ENCODE measurements at places on chromosomes 12 and 14.

DNA sequence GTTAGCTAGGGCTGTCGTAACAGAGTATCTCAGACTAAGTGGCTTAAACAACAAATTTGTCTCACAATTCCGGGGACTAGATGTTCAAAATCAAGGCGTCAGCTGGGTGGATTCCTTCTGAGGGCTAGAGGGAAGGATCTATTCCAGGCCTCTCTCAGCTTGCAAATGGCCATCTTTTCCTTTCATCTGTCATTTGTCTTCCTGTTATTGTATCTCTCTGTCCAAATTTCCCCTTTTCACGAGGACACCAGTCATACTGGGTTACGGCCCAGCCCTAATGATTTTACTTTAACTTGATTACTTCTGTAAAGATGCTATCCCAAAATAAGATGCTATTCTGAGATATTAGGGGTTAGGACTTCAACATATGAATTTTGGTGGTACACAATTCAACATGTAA, 119.0 kb upstream of the CPSF6 start:
- DNase-seq = no peak

GRCh38 chr14:68042586-68043210, 223.1 kb downstream of the RAD51B start:
- no peak for DNase-seq

GRCh38 chr12:52223406-52224039, 9.5 kb upstream of the KRT7 start:
- no peak for DNase-seq

DNA sequence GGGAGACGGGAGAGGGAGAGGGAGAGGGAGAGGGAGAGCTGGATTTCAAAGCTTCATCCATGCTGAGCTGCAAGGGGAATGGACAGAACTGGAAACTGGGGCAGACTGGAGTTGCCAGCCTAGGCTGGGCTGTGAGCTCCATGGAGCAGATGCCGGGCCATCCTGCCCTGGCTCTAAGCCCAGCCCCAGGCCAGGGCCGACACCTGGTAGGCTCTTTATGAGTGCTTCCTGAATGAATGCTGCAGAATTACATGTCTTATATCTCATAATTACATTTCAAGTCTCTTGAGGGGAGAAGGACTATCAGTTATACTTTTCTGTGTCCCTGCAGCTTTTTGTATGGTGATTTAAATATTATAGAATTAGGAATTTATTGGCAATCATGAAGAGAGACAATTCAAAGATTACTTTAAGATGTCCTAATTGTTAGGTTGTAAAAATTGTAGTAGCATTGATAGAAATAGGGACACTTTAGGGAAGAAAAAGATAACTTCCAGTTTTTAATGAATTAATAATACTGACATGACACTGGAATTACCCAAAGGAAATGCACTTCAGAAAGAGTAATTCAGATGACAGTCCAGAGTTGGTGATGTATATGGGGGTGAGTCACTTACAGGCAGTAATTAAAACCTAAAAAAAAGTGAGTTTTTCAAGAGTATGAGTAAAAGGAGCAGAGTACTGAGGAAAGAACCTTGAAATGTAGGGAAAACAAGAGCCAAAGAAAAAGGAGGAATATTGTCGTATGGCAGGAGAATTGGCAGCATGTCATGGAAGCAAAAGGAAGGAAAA, 29.0 kb downstream of the SCYL2 start:
- no peak for DNase-seq

DNA sequence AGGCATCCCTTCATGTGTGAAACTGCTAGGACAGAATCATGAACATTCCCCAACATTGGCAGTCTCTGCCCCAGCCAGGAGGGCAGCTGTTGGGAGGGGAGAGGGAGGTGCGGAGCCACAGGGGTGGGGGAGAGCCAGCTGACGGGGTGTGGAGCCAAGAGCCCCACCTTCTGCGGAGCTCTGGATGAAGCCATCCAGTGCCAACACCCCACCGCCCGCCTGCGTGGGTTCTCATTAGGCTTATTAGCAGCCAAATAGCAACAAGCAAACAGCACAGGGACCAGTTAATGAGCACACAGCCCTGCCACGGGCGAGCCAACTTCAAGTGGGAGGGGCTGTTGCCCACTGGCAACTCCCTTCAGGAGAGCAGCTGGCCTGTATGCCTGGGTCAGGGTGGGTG, 12.1 kb downstream of the LTBP2 start:
- DNase-seq = no peak

DNA sequence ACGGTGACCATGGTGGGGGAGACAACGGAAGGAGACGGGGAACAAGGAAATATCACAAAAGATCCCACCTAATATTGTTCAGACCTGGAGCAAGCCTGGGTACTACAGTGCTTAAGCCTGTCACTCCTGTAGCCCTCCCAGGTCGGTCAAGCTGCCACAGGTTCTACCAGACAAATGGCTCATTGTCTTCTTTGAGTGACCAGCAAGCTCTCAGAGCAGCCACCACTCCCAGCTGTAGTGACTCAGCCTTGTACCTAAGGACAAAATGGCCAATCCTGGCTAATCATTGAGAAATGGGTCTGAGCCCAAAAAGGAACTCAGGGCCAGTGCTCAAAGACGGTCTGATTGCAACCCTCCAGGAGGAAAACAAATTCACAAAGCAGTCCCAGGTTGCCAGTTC, 238.4 kb upstream of the NOS1 start:
- DNase-seq = no peak

DNA sequence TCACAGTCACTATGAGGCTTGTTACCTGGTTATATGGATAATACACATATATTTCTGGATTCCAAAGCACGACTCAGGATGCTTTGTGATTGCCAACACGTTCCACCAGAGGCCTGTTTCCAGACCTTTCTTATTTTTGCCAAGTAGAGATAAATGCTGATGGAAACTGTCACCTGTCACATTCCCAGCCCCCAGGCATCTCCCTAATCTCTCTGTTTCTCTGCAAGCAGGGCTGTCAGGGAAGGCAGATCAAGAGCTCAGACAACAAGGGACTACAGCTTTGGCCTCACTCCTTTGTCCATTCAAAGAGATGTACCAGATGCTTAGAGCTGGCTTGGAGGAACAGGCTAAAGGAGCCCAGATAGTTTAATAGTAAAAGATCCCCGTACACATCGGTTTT, 21.8 kb upstream of the DDHD1 start:
- DNase-seq = no peak

- DNase-seq = no peak
These were observed 332.4 kb upstream of the PRICKLE1 start for GRCh38 chr12:42921741-42922504.

GRCh38 chr14:104908303-104908702, 16.4 kb upstream of the PLD4 start:
- DNase-seq = no peak

GRCh38 chr14:66638689-66639088, 130.7 kb downstream of the GPHN start:
- DNase-seq = no peak

Data from hematopoietic multipotent progenitor cell treated with erythropoietin and hydrocortisone succinate and interleukin-3 and kit ligand, for 6 days (in vitro differentiated cells).